ENCODE measurements at places on chromosomes 1 and 21.

DNA sequence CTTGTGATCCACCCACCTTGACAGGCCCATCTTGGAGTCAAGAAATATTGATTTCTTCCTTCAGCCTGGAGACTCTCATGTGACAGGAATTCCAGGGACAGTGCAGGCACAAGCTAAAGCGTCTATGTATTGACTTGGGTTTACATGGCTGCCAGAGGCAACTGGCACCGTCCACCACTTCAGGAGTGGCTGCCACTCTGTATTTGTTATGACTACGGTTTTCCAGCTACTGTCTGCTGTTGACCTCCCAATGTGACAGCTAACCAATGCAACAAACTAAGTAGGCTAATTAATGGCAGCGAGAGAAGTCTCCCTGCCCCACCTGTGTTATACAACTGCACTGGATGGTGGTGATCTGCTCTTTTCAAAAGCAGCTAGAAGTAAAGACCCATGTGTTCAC, 56.9 kb downstream of the CD58 start:
- no peak for DNase-seq

- no peak for DNase-seq
Observed at GRCh38 chr1:227318853-227319607, 738 bp upstream of the CDC42BPA start.

- DNase-seq, result no peak
Observed at GRCh38 chr1:85847356-85847755, 139.1 kb upstream of the ZNHIT6 start.

DNA sequence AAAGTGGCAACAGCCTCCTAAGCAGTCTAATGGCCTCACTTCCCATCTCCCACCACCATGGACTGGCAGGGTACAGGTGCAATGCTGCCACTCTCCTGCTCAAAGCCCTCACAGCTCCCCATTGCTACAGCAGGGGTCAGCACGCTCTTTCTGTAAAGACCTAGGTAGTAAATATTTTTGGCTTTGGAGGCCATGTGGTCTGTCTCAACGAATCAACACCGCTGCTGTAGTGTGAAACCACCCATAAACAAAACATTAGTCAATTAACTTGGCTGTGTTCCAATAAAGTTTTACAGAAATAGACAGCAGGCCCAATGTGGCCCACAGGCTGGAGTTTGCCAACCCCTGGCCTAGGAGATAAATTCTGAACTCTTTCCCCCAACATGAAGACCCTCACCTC, 44.6 kb upstream of the TMEM125 start:
- DNase-seq, result no peak

- DNase-seq, result no peak
Observed at GRCh38 chr1:175579956-175580750, 163.2 kb downstream of the TNR start.

Data from activated T-cell treated with anti-CD3 and anti-CD28 coated beads for 24 hours (primary cell).